Skin of body (tissue), 3 donors: ENCODE measurements at places on chromosomes 13 and 19. TPM values are rescaled to one million over a fixed set of nuclear protein-coding genes. Genes with fewer than 3 reads are reported as not detected.

RAVER1 gene
- total RNA-seq: 6.4 TPM

TTC9B gene
- total RNA-seq: not detected

THSD1 gene
- 11.3 TPM for total RNA-seq

CYP2A6 gene
- not detected for total RNA-seq

NLRP11 gene
- not detected for total RNA-seq

OR4F17 gene
- not detected for total RNA-seq

AMER2 gene
- 0.49 TPM for total RNA-seq

APOC1 gene
- 44.6 TPM for total RNA-seq

MEIOSIN gene
- total RNA-seq: not detected

SBK3 gene
- total RNA-seq: not detected

GRIK5 gene
- 1.8 TPM for total RNA-seq

ISYNA1 gene
- total RNA-seq: 24.6 TPM

DNA sequence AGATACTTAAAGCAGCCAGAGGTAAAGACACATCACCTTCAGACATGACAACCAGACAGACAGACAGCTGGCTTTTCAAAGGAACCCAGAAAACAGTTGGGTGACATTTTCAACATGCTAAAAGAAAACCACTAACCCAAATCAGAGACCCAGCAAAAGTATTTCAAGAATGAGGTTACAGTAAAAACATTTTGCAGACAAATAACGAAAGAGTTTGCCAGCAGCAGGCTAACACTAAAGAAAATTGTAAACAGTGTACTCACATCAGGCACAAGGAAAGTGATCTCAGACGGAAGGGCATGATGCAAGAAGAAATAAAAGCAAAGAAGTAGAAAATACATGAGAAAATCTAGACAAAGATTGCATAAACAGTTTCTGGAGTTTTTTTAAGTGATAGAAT lies 46.4 kb downstream of the AP1M1 start:
- no peak for DNase-seq

DNA sequence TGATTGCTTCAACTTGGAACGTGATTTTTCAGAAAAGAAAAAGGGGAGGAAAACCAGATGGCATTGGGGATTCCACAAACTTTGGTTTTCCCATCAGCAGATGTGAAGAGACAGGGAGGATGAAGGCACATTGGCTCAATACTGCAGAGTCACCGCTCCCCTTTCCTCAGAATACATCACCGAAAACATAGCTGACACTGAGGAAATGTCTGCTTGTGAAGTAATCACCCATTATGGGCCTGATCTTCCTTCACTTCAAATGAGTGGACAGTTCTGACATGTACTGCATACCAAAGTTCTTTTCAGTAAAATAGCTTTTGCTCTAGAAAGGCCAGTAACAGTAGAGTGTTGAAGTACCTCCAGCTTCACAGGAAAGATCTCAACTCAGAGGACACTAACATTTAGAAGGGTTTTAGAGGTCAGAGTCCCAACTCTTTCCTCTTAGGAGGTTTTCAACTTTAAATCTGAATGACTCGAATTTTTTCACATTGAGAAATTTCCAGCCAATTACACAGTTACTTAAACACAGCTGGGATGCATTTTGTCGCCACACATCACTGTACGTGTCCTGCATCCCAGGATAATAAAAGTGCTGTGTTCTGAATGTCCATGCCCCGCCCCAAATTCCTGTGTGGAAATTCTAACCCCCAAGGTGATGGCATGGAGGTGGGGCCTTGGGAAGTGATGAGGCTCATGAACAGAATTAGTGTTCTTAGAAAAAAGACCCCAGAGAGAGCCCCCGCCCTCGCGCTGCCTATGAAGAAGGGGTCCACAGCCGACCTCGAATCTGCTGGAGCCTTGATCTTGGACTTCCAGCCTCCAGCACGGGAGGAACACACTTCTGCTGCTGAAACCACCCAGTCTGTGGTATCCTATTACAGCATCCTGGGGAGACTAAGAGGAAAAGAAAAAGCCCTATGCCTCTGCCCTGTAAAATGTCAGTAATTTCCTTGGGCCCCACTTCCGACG lies 77.7 kb downstream of the COL4A1 start:
- DNase-seq: no peak

GRCh38 chr13:44651209-44651608 lies 75.1 kb upstream of the TSC22D1 start:
- DNase-seq: no peak

DNA sequence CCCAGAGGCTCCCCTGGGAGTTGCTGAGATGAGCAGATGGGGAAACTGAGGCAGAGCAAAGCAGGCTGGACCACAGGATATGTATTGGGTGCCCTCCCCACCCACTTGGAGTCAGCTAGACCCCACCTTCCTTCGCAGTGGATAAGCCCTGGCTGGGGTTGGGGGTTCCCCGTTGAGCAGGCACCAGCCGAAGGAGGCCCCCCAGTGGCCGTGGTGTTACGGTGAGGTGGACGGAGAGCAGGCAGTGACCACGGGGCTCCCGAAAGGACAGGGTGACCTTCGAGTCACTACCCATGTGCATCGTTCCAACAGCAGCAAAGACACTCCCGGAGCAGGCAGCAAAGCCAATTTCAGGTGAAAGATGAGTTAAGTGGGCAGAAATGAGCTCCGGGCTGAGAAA lies 62.4 kb upstream of the ADGRE5 start:
- no peak for DNase-seq

DNA sequence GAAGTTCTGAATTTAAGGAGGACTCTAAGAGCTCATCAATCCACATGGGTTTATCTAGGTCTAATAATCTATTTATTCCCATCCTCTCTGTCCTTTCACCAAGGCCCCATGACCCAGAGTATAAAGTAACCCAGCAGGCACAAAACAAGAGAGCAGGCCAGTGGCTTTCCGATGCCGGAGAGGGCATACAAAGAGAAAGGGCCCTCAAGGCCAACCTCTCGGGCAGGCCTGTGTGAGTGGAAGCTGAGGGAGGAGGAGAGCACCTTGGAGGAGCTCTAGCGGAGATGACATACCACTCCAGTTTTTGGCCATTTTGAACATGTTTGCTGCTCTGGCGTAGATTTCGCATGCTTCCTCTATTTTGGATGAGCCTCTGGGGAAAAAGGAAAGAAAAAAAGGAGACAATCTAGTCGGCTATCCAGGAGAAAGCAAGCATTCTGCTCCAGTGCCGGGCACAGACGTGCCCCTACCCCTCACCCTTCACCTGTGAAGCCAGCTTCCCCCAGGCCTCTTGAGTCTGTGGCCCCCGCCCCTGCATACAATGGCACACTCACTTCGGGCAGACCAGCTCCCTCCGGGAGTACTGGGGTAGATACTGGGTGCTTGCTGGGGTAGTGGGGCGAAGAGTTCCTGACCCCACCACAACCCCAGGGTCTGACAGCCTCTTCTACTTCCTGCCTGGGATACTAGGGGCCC lies 11.6 kb downstream of the NAPA start:
- DNase-seq: no peak

DNA sequence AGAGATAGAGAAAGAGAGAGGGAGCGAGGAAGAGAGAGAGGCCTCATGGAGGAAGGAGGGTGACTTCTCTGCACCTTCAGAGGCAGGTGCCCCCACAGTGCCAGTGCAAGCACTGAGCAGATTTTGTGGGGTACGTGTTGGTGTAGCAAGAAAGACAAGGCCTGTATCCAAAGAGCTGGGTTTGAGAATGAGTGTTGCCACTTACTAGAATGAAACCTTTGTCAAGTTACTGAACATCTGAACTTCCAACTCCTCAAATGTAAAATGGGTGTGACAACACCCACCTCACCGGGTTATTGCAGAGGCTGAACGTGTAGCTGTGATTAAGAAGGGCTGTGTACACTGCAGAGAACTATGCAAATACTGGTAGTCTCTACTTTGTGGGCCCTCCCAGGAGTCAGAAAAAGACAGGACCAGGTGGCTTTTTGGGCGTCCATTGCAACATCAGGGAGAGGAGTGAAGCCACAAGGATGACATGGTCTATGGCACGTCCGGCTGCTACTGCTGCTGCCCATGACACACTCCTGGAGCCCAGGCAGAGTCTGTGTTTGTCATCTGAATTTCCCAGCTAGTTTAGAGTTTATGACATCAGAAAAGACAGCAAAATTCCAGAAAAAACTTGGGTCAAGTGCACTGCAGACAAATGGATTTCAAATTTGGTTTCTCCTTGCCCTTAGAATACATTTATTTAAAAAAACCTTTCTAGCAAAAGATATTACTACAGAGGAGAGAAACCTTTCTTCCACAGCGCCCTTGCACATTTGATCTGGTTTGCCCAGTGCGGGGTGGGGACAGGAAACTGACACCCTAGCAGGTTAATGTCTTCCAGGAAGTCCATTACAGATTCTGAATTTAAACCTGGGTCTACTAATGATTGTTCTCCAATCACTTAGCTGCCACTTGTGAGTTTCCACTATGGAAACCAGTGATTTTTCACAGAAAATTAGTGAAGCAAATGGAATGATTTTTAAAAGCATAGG lies 54.0 kb upstream of the ATP12A start:
- DNase-seq: no peak

DNA sequence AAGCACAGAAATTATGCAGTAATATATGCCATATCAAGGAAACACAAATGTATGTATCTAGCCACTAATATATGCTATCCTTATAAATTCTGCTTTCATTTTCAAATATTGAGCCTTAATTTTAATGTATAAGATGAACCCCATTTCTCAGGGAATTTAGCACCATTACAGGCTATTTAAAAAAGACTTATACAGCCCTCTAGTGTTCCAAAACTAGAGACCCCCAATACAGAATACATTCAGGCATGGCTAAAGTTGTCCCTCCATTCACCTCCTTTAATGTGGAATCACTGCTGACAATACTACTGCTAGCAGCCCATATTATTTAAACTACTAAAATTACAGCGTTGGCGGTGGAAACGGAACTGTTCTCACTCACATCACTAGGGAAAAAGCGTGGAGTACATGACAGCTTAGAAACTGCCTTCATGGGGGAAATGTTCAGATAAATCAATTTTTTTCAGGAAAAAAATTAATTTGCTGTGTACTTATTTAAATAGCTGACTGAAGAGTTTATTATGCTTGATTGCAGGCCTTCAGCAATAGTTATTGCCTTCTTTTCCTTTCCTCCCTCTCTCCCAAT lies 541.0 kb downstream of the PCDH9 start:
- DNase-seq: no peak

DNA sequence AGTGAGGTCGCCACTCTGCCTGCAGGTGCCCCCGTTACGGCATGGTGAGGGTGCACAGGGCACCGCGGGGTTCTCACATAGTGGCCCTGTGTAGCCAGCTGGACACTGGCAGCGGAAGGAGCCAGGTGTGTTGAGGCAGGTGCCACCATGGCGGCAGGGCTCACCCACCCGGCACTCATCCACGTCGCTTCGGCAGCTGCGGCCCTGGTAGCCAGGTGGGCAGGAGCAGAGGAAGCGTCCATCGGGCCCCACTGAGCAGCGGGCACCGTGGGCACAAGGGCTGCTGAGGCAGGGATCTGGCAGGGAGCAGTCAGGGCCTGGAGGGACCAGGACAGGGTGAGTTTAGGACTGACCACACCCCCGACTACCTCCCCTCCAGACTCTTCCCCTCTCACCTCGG lies 8.8 kb downstream of the NOTCH3 start:
- DNase-seq: no peak

GRCh38 chr13:32902029-32902780 lies 114.0 kb upstream of the KL start:
- peak; percentile 65 for DNase-seq

- DNase-seq: no peak
Measured at GRCh38 chr13:65985612-65986011, 1244.5 kb downstream of the PCDH9 start.

- no peak for DNase-seq
Measured at GRCh38 chr13:109576331-109576813, 210.0 kb downstream of the IRS2 start.

GRCh38 chr19:38079926-38080380 lies 144.1 kb downstream of the DPF1 start:
- DNase-seq: no peak

- no peak for DNase-seq
Measured at GRCh38 chr13:94849254-94849653, 136.9 kb upstream of the SOX21 start.

GRCh38 chr19:45577111-45577905 lies 7.3 kb downstream of the OPA3 start:
- DNase-seq: no peak

DNA sequence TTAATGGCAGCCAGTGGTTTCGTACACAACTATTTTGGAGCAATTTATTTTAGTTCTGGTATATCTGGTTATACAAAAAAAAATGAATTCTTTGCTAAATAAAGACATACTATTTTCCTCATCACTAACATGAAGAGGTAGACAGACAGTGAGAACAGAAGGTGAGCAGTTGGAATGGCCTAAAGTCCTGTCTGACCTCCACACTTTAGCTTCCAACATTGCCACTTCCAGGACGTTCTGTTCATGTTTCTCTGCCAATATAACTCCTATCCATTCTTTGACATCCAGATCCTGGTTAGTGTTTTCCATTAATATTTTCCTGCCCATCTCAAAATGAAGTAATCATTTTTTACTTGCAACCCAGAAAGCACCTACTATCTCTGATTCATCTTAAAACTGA lies 112.9 kb upstream of the FRY start:
- no peak for DNase-seq

- DNase-seq: no peak
Measured at GRCh38 chr19:19448238-19448544, 42.7 kb downstream of the GATAD2A start.

GRCh38 chr19:38679839-38680238 lies 32.4 kb downstream of the ACTN4 start:
- no peak for DNase-seq

DNA sequence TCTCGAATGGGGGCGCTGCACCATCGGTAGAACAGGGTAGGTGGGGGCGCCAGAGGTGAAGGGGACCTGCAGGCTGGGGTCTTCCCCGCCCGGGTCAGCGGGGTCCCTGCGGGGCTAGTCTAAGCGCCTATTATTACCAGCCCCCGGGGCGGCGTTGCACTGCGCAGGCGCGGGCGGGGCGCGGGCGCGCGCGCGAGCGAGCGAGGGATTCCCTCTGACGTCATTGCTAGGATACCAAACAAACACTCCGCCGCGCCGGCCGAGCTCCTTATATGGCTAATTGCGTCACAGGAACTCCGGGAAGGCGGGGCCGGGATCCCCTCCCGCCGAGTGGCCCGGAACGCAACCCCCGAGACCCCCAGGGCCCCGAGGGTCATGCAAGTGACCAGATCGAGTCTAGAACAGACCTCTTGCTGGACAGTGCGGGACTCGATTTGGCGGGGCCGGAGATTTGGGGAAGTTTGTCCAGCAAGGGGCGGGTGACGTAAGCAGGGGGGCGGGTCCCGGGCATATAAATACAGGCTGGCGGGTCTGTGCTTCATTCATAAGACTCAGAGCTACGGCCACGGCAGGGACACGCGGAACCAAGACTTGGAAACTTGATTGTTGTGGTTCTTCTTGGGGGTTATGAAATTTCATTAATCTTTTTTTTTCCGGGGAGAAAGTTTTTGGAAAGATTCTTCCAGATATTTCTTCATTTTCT lies at the start of gene FOSB:
Gene FOSB (plus strand): TSS at position 541 of the 703 bp plus-strand sequence. CDS start 591 bp downstream, outside the sequence.
- peak; percentile 96 for DNase-seq

GRCh38 chr13:38998739-38999138 lies 8.1 kb upstream of the STOML3 start:
- no peak for DNase-seq

DNA sequence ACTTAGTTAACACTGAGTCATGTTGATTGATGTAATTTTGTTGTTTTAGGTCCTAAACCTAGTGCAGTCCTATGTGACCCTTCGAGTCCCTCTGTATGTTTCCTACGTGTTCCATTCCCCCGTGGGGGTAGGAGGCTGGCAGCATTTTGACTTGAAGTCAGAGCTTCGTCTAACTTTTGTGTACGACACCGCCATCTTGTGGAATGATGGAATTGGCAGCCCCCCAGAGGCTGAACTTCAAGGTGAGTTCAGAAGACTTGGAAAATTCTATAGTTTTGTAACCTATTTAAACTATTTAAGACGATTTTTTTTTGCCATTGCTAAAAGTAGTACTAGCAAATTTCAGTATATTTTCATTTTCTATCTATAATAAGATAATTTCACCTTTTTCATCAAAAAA lies 117.9 kb downstream of the STOML3 start:
- no peak for DNase-seq
